Neural cell (in vitro differentiated cells): ENCODE measurements at places on chromosomes 1 and 21. TPM values are rescaled to one million over a fixed set of nuclear protein-coding genes. Genes with fewer than 3 reads are reported as not detected.

Gene IL20
- polyA plus RNA-seq: not detected in 2 replicates

Gene SPOCD1
- not detected in 2 replicates for polyA plus RNA-seq

Gene RPTN
- polyA plus RNA-seq: not detected in 2 replicates

Gene PROK1
- 0.54 and 1.5 TPM in 2 replicates for polyA plus RNA-seq

Gene NUDC
- polyA plus RNA-seq: 20.6 and 32.1 TPM in 2 replicates
